Prostate gland (tissue), 2 donors: ENCODE measurements at places on chromosomes 3 and 15.
A peak's percentile ranks its signal among the peaks of the same experiment; 100 is the strongest.

DNA sequence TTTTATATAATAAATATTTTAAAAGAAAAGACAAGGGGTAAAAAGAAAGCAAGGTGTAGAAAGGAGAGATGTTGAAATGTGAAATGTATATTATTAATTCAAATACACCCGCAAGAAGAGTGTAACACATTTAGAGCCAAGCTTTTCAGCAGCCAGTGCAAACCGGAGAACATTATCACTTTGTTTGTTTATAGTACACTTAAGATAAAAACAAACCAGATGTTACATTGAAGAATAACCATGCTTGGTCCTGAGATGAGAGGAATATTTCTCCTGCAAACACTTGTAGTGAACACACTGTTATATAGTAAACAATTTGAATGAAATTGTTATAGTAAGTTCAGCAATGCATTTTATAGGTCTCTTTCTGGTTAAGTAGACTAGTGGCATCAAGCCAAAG is 1441.5 kb downstream of the OTOL1 start:
- H3K27me3 ChIP-seq, result no peaks in the 10 kb centered on the region
- H3K27ac ChIP-seq, result no peak overlapping the region
- H3K4me3 ChIP-seq, result no peak overlapping the region
- no peak for DNase-seq
- H3K36me3 ChIP-seq, result no peaks in the 10 kb centered on the region

- no peak overlapping the region for H3K4me3 ChIP-seq
- no peaks in the 10 kb centered on the region for H3K36me3 ChIP-seq
- H3K27me3 ChIP-seq, result no peaks in the 10 kb centered on the region
- H3K27ac ChIP-seq, result no peak overlapping the region
Observed at GRCh38 chr3:54863786-54864185, 64.1 kb downstream of the LRTM1 start.

GRCh38 chr3:72694398-72694797 is 153.8 kb downstream of the SHQ1 start:
- no peaks in the 10 kb centered on the region for H3K36me3 ChIP-seq
- no peak overlapping the region for H3K4me3 ChIP-seq
- H3K27me3 ChIP-seq, result no peaks in the 10 kb centered on the region
- no peak overlapping the region for H3K27ac ChIP-seq
- no peaks in the 10 kb centered on the region for H3K4me1 ChIP-seq

DNA sequence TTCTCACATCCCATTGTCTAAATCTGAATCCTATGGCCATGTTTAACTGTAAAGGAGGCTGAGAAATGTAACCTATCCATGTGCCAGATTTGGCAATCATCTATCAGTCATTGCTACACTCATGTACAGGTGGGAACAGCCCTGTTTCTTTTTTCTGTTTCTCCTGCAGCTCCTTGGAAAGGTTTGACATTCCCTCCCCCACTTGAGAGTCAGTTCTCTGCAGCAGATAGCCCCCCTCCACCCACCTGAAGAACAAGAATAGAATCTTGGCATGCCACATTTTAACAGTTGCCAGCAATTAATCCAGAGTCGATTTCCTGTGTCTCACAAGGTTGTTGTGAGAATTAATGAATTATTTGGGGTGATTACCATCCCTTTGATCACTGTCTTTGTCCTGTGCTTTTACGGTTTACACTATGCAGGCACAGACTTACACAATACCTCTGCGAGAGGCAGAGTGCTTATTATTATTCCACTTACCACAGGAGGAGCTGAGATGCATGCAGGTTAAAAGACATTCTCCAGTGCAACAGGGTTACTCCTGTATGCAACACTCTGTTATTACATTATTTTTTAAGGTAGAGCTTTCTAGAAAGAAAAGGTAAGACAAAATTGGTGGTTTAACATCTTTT is 351.0 kb upstream of the THRB start:
- no peak overlapping the region for H3K4me3 ChIP-seq
- no peaks in the 10 kb centered on the region for H3K4me1 ChIP-seq
- DNase-seq, result no peak
- H3K36me3 ChIP-seq, result no peaks in the 10 kb centered on the region
- H3K27ac ChIP-seq, result no peak overlapping the region

GRCh38 chr15:62306851-62307504 is 141.9 kb upstream of the C2CD4B start:
- no peaks in the 10 kb centered on the region for H3K27me3 ChIP-seq
- H3K4me3 ChIP-seq, result no peak overlapping the region
- no peaks in the 10 kb centered on the region for H3K36me3 ChIP-seq
- DNase-seq, result peak; percentile 46
- no peak overlapping the region for H3K27ac ChIP-seq
- H3K4me1 ChIP-seq, result no peaks in the 10 kb centered on the region

- no peak overlapping the region for H3K4me3 ChIP-seq
- H3K27me3 ChIP-seq, result peaks cover 13% of the 10 kb centered on the region
- no peak for DNase-seq
- H3K36me3 ChIP-seq, result no peaks in the 10 kb centered on the region
- H3K27ac ChIP-seq, result no peak overlapping the region
- no peaks in the 10 kb centered on the region for H3K4me1 ChIP-seq
Observed at GRCh38 chr3:26624209-26624765, 1.7 kb downstream of the LRRC3B start.

GRCh38 chr15:92112180-92112579 is 258.7 kb downstream of the SLCO3A1 start:
- H3K36me3 ChIP-seq, result no peaks in the 10 kb centered on the region
- no peaks in the 10 kb centered on the region for H3K27me3 ChIP-seq
- no peak overlapping the region for H3K4me3 ChIP-seq

DNA sequence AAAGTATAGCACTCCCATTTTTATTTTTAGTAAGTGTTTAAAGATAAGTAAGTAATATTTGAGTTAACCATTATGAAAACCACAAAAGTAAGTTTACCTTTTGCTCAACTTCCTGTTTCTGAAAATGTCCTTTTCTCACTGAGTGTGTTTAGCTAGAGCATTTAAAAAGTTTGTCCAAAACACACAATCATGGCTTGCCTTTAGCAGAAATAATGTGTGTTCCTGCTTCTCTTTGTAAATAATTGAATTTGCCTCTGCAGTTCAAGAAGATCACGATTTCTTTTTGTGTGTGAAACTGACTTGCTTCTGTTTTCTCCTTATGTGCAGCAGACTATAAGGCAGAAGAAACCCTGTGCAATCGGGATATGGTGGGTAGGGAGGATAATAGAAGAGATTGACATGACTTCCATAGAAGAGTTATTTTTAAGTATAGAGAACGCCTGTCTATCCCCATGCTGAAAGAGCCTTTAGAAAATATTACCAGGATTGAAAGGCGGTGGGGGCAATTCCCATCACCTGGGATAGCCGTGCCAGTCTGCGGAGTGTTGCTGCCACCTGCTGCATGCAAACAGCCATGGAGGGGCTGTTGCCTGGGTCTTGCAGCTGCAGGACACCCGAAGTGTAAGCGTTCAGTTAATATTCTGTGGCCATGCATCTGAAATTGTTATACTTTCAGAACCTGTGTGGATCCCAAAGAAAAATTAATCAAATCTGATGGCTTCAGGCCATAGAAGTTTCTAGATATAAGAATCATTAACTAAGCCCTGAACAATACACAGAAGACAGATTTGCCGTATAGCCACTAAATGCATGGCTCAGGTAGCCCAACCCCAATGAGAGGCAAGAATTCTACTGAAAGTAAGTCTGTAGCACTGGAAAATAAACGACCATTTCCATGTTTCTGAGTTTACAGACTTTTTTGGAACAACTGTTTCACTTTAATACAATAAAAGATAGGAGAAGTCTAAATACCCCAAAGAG is 2.4 kb upstream of the CD96 start:
- H3K4me1 ChIP-seq, result no peaks in the 10 kb centered on the region
- DNase-seq, result peak; percentile 27
- no peak overlapping the region for H3K27ac ChIP-seq
- no peaks in the 10 kb centered on the region for H3K36me3 ChIP-seq
- H3K27me3 ChIP-seq, result no peaks in the 10 kb centered on the region

GRCh38 chr3:48765376-48765775 is 48.4 kb upstream of the IP6K2 start:
- H3K27me3 ChIP-seq, result no peaks in the 10 kb centered on the region
- no peaks in the 10 kb centered on the region for H3K4me1 ChIP-seq
- no peak overlapping the region for H3K4me3 ChIP-seq
- no peak overlapping the region for H3K27ac ChIP-seq

GRCh38 chr3:4972652-4973643 is 6.3 kb upstream of the BHLHE40 start:
- H3K4me1 ChIP-seq, result peaks cover 7% of the 10 kb centered on the region
- H3K36me3 ChIP-seq, result no peaks in the 10 kb centered on the region
- no peaks in the 10 kb centered on the region for H3K27me3 ChIP-seq
- DNase-seq, result no peak

GRCh38 chr3:136562026-136562425 is 190.2 kb downstream of the STAG1 start:
- H3K27me3 ChIP-seq, result no peaks in the 10 kb centered on the region
- no peak for DNase-seq
- H3K27ac ChIP-seq, result no peak overlapping the region
- H3K4me3 ChIP-seq, result no peak overlapping the region
- no peaks in the 10 kb centered on the region for H3K4me1 ChIP-seq

DNA sequence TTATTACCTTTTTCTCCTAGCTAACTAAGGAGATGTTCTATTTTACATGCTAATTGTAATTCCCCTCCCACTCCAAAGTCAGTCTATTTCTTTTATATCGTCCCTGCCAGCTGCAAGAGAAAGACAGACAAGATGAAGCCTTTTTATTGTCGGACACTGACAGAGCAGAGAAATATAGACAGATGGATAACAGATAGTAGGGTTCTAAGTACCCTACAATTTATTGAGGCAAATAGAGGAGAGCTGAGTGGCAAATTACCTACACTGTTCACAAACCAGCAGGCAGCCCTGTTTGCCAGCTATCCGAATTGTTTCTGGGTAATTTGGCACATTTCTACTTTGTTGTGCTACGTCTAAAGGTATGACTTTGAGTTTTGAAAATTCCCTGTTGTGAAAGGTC is 392.3 kb upstream of the ZNF717 start:
- H3K27me3 ChIP-seq, result no peaks in the 10 kb centered on the region
- H3K27ac ChIP-seq, result no peak overlapping the region
- no peak for DNase-seq
- no peaks in the 10 kb centered on the region for H3K4me1 ChIP-seq

DNA sequence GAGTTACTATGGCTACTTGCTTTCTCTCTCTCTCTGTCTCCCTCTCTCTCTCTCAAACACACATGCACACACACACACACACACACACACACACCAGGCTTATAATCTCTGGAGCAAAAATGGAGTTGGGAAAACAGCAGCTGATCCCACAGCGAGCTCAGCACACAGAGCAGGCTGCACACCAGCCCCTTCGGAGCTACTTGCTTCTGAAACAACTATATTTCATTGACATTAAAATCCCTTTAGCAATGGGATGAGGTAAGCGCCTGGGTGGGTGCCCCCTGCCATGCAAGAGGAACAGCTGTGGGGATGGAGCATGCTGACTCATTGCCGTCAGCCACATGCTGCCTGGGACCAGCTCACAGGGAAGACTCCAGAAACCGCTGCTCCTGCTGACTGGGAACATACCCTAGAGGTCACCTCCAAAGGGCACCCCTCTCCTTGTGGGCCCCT is 45.7 kb downstream of the B3GNT5 start:
- DNase-seq, result no peak
- H3K27ac ChIP-seq, result no peak overlapping the region
- H3K4me1 ChIP-seq, result peaks cover 17% of the 10 kb centered on the region
- no peaks in the 10 kb centered on the region for H3K27me3 ChIP-seq
- no peaks in the 10 kb centered on the region for H3K36me3 ChIP-seq
- no peak overlapping the region for H3K4me3 ChIP-seq

DNA sequence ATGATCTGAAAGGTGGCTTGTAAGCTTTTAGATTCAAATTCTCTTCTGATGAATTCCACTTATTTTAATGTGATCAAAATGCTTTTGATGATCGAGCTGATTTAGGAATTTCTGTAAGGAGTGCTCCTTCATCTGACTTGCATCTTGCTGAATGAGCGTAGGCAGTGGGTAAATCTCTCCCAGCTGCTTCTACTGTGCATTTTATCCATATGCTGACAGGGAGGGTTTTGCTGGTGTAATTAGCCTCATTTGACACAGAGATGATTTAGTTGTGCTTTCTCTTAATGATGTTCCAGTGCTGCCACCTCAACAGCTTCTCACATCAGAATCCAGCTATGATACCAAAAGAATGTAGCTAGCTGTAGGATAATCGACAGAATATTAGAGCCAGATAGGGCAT is 3.8 kb upstream of the LMOD3 start:
- H3K4me3 ChIP-seq, result no peak overlapping the region
- no peaks in the 10 kb centered on the region for H3K36me3 ChIP-seq
- no peak for DNase-seq
- no peaks in the 10 kb centered on the region for H3K27me3 ChIP-seq

DNA sequence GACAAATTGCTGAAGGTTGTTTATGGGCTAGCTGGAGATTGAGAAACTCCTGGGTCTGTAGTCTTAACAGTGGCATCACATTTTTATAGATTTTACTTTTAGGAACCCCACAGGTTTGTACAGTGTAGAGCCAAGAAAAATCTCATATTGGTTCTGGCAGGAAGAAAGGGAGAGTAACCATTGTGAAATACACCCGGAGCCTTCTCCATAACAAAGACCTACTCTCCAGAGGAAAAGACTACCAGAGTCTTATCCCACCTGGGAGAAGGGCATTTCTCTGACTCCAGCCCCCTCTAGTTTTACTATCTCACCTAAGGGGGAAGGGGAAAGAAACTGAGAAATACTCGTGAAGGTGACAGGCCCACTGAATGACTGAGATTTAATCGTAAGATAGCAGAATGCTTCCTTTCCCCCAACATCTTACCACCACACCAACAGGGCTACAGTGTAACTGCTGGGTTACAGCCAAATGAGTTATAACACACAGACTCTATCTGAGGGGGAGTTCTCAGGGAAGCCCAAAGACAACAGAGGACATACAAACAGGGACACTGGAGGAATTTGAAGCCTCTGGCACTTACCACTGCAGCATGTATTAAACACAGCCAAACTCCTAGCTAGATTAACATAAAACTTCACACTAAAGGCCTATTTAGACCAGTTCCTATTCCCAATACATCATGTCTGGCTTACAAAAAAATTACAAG is 56.1 kb downstream of the SYN2 start:
- DNase-seq, result no peak
- no peak overlapping the region for H3K4me3 ChIP-seq
- no peaks in the 10 kb centered on the region for H3K36me3 ChIP-seq
- H3K4me1 ChIP-seq, result no peaks in the 10 kb centered on the region
- H3K27me3 ChIP-seq, result no peaks in the 10 kb centered on the region

DNA sequence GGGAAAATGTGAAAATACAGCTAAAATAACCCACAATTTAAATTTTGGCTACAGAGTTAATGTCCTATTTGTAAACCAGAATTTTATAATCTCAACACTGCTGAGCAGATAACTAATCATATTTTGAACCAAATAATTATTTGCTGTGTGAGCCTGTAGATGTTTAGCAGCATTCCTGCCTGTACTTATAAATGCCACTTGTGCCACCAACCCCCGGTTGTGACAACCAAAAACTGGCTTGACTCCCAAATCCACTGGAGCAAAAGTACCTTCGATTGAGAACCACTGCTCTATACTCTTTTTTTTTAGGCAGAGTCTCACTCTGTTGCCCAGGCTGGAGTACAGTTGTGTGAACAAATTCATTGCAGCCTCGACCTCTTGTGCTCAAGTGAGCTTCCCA is 78.5 kb downstream of the CNTN6 start:
- no peak overlapping the region for H3K4me3 ChIP-seq
- no peak overlapping the region for H3K27ac ChIP-seq
- no peak for DNase-seq
- H3K36me3 ChIP-seq, result no peaks in the 10 kb centered on the region
- no peaks in the 10 kb centered on the region for H3K4me1 ChIP-seq

GRCh38 chr3:25424614-25425013 is 3.4 kb upstream of the RARB start:
- H3K27ac ChIP-seq, result no peak overlapping the region
- no peak overlapping the region for H3K4me3 ChIP-seq

GRCh38 chr3:185253645-185254410 is at the start of gene EHHADH:
Gene EHHADH, minus strand, starts transcription at chr3:185254049. Its CDS starts 27 bp downstream, at chr3:185254022.
- DNase-seq, result peak; percentile 69
- no peaks in the 10 kb centered on the region for H3K36me3 ChIP-seq
- no peaks in the 10 kb centered on the region for H3K4me1 ChIP-seq
- peak within 1 kb of the TSS; percentile 52 for H3K4me3 ChIP-seq
- peak within 1 kb of the TSS; percentile 68 for H3K27ac ChIP-seq
- no peaks in the 10 kb centered on the region for H3K27me3 ChIP-seq
